ENCODE measurements at places on chromosomes 4 and X.

- no peak for DNase-seq
Observed at GRCh38 chr4:69849969-69850368, 10.0 kb downstream of the SULT1E1 start.

GRCh38 chrX:128582036-128582435, 529.8 kb upstream of the ACTRT1 start:
- no peak for DNase-seq

GRCh38 chr4:30754021-30754420, 33.9 kb downstream of the PCDH7 start:
- no peak for DNase-seq

- DNase-seq, result peak; percentile 54
Observed at GRCh38 chr4:118034053-118034785, at the start of gene NDST3. NDST3 (plus strand) TSS chr4:118034486; CDS start chr4:118053911, 19,425 bp downstream.

DNA sequence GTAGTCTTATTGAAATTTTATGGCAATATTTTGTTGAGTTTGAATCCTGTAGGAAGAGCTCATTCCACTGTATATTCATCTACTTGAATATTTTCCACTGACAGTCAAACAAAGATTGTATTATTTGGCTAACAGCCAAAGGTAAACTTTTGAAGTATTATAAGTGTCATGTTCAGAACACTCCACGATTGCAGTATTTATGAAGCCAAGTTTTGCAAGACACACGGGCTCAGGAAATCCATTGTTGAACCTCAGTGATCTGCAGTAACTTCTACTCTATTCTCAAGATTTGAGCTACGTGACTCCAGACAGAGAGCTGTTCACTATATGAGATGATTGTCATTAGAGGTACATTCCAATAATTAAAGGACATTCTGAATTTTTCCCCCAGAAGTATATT, 302.7 kb upstream of the ADGRL3 start:
- no peak for DNase-seq

- no peak for DNase-seq
Observed at GRCh38 chr4:165779950-165780670, 92.9 kb upstream of the TLL1 start.

DNA sequence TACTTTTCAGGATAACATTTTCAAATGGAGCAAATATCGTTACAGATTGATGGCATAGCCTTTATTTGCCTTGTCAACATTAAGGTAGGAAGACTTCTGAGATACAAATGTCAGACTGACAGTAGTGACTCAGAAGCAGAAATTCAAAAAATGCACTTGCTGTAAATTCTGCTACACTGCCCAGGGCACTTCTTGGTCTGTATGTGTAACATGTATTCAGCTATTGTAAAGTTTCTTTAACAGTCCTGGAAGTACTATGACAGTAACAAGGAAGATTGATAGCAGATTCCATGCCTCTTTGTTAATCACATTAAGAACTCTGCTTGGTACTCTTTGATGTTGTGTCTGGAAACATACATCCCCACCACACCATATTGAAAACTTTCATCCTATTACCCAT, 69.6 kb upstream of the PCDH18 start:
- no peak for DNase-seq

DNA sequence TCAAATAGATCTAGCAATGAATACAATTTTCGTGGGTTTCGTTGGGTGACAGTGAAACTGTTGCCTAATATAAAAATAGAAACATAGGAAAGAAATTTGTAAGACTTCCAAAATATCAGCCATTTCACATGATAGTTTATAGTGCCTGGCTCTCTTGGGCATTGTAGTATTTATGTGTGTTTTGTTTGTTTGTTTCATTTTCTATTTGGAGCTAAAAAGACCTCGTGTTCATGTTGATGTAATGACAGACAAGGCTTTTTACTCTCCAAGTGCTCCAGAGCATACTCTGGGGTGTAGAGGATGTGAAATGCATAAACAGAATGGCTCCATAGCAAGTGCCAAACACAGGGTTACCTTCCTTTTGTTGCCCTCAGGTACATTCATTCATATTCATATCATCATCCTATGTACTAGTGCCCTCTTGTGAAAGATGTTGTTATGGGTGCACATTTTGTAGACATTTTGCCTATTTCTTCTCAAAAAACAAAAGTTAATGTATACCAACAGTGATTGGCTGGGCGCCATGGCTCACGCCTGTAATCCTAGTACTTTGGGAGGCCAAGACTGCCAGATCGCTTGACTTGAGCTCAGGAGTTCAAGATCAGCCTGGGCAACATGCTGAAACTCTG, 100.7 kb upstream of the AMOT start:
- no peak for DNase-seq

DNA sequence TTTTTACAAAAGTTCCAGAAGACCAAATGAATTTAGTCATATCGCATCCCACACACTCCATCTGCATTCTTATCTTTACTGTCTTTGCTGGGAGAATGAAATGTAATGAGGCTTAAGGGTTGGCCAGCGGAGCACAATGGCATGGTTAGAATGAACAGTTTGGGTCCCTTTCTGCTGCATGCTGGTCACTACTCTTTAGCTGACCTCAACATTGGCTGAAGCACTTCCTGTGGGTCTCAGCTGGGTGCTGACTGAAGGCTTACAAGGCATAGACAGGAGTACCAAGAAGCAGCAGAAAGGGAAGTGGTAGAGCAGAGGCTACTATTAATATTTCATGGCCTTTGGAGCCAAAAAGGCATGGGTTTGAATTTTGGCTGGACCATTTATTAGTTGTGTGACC, 159.4 kb upstream of the GPC4 start:
- DNase-seq, result no peak

- no peak for DNase-seq
Observed at GRCh38 chr4:8852118-8852704, 19.4 kb downstream of the HMX1 start.

GRCh38 chr4:130249002-130249401, 1153.0 kb downstream of the C4orf33 start:
- no peak for DNase-seq

GRCh38 chr4:185774845-185775680, 36.9 kb downstream of the SORBS2 start:
- DNase-seq, result no peak

DNA sequence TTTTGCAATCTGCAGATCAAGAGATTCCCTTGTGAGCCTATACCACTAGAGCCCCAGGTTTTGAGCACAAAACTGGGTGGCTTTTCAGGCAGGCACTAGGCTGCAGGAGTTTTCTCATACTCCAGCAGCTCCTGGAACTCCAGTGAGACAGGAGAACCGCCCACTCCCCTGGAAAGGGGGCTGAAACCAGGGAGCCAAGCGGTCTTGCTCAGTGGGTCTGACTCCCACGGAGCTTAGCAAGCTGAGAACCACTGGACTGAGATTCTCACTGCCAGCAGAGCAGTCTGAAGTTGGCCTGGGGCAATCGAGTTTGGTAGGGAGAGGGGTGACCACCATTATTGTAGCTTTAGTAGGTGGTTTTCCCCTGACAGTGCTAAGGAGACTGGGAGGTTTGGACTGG, 313.8 kb upstream of the TEX13C start:
- no peak for DNase-seq

DNA sequence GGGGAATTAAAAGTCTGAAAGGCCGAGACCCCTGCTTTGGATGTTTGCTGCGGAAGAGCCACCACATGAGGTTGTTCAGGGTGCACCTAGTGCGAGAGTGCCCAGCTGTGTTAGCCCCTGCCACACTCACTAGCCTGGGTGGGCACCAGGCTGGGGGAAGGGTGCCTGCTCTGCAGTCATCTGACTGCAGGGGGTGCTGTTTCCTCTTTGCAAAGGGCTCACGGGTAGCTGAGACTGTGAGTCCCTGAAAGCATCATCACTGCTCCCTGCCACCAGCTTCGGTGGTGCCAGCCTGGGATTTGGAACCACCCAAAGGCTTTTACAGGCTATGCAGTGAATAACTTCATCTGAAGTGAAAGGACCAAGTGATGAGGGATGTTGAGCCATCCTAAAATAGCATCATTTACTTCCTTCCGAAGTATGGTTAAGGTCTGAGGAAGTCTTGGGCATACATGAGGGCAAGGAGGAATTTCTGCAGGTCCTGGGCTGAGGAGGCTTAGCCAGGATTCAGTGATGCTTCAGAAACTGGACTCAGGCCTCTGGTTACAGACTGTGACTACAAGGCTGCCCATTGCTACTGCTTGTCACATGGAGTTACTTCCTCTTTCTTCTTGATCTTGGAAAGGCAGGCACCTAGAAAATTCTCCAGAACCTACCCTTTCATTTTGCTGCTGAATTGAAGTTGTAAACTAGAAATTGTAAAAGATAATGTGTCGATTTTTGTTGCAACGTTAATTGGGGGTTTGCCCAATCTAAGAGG, 293.2 kb upstream of the PRPS2 start:
- DNase-seq, result no peak

All from renal cortex interstitium (tissue), 15 donors.